Suppressor macrophage treated with lipopolysaccharide for 1 hour (primary cell): ENCODE measurements at places on chromosomes 2 and 18.

GRCh38 chr2:55862246-55862645 is 61.3 kb downstream of the EFEMP1 start:
- DNase-seq: no peak

DNA sequence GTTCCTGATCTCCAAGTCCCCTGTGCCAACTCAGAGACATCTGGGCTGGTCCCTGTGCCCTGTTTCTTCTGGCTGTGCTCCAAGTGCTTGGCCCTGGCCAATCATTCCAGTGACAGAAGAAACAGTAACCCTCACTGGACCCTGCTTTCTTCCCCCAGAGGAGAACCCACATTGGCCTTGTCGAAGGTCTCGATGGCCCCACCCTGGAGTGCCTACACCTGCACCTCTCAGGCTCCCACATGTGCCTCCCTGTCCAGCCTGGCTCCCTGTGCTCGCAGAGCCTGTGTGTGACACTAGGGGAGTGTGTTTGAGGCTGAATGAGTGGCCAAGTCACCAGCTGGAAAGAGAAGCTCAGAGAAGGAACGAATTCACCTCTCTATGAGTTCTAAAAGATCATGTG is 5.9 kb upstream of the MAL start:
- DNase-seq: no peak

GRCh38 chr2:137172162-137172561 is 406.8 kb downstream of the THSD7B start:
- DNase-seq: no peak

- no peak for DNase-seq
Measured at GRCh38 chr2:133363884-133364283, 204.4 kb downstream of the NCKAP5 start.

- DNase-seq: no peak
Measured at GRCh38 chr18:62799977-62800376, 84.6 kb downstream of the PHLPP1 start.
